Germinal center (tissue), 1 donor: ENCODE measurements at places on chromosomes 2 and 18.

DNA sequence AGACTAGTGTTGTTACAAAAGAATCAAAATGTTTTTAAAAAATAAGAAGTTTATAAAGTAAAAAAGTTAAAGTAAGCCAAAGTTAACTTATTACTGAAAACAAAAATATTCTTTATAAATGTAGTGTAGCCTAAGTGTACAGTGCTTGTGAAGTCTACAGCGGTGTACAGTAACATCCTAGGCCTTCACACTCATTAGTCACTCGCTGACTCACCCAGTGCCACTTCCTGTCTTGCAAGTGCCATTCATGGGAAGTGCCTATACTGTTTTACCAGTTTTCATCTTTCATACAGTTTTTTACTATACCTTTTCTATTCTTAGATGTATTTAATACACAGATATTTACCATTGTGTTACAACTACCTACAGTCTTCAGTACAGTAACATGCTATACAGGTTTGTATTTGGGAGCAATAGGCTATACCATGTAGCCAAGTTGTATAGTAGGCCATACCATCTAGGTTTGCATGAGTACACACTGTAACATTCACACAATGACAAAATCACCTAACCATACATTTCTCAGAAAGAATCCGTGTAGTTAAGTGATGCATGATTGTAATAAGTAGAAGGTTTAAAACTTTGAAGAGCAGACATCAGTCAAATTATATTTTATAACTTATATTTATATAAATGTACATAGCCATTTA is 13.4 kb downstream of the SERPINB7 start:
- no peak for DNase-seq

- no peak for DNase-seq
Measured at GRCh38 chr2:38975042-38975441, 85.4 kb downstream of the ARHGEF33 start.

DNA sequence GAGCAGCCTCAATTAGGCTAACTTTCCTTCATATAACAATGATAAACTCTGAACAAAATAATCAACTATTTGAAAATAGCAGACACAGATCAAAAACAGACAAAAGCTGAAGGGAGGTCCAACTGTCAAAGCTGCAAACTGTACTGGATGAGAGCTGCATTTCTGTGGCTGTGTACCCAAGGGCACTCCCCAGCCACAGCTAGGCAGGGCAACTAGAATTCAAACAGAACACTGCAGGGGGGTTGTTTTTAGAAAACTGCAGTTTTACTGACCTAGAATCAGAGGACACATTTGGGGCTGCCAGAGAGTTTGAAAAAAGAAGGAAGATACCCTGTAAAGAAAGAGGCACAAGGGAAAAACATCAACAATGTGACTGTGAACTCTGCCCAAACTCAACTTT is 56.8 kb downstream of the SMAD2 start:
- no peak for DNase-seq

DNA sequence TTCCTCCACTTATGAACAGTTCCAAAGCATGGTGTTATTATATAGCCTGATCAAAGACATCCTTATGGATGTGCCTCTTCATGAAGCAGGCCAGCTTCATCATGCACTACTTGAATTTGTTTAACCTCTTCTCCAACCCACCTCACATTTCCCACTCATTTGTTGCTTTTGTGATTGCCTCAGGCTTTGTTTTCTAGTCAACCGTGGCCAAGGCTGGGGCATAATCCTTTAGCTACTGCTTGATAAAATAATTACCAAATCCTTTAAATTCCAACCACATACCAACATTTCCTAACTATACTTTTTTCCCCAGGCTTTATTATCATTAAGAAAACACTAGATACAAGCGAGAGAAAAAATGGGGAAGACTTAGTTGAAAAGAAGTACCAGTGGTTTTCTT is 39.6 kb upstream of the SCN1A start:
- DNase-seq = no peak

GRCh38 chr2:181319286-181319685 is 137.9 kb upstream of the ITGA4 start:
- DNase-seq = no peak

GRCh38 chr2:23495661-23496114 is 110.7 kb downstream of the KLHL29 start:
- no peak for DNase-seq

- no peak for DNase-seq
Measured at GRCh38 chr18:10290638-10291235, 163.7 kb upstream of the APCDD1 start.

DNA sequence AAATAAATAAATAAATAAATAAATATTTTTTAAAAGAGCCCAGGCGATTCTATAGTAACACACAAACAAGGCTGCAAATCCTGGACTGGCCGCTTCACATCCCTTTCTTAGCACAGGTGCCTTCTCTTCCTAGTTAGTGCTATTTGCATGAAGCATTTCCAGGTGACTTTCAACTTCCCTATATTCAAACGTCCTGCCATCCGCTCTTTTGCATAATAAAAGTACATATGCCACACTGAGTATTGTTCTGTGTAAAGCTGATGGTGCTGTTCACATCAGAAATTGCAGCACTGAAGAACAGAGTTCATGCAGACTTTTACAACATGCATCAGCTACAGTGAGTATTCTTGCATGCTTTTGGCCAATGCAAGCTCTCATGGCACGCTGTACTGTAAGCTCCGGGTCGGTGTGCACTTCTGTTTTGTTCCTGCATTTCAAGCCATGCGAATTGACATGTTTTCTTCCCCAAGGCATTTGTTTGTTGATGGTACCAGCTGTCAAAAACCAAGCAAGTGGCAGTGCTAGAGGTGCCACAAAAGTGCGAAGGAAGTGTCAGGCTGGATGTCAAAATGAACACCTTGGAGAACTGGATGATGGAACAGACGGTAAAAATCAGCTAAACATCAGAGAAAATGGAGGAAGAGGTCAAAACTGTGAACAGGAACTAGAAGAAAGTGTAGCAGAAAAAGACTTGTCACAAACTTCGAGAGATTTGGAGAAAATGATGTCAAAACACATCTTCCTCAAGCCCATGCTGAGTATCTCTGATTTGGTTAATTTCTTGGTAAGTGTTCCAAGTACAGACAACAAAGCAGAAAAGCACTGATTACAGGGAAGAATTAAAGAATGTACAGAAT is 25.5 kb upstream of the CEP68 start:
- DNase-seq = peak; percentile 53

GRCh38 chr2:240919161-240919781 is 13.1 kb downstream of the CROCC2 start:
- DNase-seq = no peak

GRCh38 chr2:161990741-161991140 is 83.3 kb downstream of the DPP4 start:
- DNase-seq = no peak

DNA sequence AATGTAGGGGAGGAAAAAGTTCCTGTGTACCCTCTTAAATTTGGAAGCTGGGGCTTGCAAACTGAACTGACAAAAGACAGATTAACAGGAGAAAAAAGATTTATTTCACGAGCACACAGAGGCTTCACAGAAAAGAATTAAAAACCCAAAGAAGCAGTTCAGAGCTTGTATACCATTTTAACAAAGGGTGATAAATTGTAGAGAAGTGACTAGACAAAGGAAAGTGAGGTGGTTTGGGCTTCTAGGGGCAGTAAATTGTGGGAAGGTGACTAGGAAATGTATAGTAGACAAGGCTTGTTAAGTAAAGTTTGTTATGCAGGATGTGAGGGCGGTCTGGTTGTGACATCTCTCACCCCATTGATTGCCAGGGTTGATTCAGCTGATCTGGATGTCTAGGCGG is 53.5 kb upstream of the ZDBF2 start:
- no peak for DNase-seq

DNA sequence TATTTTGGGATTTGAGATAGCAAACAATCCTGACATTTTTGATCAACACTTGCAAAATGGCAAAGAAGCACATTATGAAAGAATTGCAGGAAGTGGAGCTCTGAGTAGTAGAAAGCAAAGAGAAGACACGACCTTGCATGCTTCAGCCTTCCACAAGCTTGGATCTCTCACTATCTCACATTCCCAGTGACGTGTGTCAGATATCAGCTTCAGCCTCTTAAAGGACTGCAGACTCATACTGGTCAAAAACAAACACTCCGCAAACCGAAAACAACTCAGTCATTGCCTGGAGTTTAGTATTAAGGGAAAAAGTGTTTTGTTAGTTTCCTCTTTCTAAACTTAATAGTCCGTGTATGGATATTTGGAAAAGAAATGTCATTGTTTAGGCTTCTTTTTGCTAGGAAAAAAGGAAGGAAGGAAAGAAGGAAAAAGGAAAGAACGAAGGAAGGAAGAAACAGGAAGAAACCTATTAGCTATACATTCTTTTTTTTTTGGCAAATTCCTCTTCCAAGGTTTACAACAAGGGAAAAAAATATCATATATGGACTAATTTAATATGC is 32.6 kb upstream of the SLC40A1 start:
- no peak for DNase-seq

DNA sequence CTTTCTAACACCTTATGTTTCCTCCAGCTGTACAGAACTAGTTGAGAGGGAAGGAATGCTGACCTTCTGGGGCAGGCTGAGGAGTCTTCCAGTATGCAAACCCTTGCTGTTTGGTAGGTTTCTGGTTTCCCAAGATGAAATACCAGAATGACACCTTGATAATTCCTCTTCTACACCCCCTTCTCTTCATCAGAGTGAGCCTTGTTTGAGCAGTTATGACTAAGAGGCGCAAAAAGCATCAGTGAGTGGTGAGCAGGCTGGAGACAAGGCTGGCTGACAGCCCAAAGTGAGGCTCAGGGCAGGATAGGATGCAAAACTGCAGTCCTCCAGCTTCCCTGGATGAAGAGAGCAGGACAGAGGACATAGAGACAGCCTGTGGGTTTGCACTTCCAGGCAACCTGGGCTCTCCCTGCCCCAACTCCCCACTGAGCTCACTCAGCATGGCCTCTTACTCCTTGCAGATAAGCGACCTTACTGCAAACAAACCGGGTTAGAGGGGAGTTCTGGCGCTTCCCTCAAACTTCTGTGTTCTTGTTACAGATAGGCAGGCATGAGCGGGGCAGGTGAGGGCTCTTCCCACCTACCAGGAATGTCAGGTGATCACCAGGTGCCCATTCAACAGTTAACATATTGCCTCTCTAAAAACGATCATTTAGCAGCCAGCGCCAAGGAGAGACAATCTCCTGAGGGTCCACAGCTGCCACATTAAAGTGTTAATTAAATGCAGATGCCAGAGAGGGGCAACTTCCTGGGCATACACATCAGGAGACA is 5.4 kb downstream of the MPPE1 start:
- DNase-seq = no peak

GRCh38 chr2:205681401-205682238 is 681 bp upstream of the NRP2 start:
- peak; percentile 64 for DNase-seq

GRCh38 chr2:203498161-203498560 is 36.9 kb downstream of the RAPH1 start:
- no peak for DNase-seq

- DNase-seq = no peak
Measured at GRCh38 chr2:182858671-182859070, 7.8 kb downstream of the FRZB start.

GRCh38 chr2:23993736-23994269 is 16.1 kb upstream of the MFSD2B start:
- DNase-seq = no peak
